ENCODE measurements at places on chromosomes 7 and 10.

DNA sequence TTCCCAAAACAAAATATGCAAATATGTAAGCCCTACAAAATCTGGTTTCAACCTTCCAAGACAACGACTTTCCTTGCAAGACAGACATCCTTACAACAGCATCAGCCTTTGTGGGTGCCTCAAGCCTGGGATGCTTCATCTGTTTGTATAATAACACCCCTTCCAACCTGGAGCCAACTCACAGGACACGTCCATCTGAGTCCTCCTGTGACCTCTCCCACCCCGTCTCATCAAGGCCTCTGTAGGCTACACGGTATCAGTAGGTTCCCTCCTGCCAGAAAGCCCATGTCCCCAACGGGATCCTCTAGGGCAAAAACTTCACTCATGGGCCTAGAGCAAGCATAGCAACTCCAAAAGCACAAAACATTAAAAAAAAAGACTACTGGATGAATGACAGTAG is 173.2 kb downstream of the TNS3 start:
- DNase-seq: no peak

- no peak for DNase-seq
These were observed 55.2 kb downstream of the TWIST1 start for GRCh38 chr7:19062216-19062615.

- DNase-seq: no peak
These were observed 98.2 kb downstream of the HDAC9 start for GRCh38 chr7:18593602-18594279.

GRCh38 chr7:66315192-66315591 is 110.1 kb downstream of the TPST1 start:
- DNase-seq: no peak

GRCh38 chr7:44272981-44273380 is 52.4 kb downstream of the CAMK2B start:
- DNase-seq: no peak

- DNase-seq: no peak
These were observed 65.6 kb downstream of the SLC29A4 start for GRCh38 chr7:5348134-5349004.

DNA sequence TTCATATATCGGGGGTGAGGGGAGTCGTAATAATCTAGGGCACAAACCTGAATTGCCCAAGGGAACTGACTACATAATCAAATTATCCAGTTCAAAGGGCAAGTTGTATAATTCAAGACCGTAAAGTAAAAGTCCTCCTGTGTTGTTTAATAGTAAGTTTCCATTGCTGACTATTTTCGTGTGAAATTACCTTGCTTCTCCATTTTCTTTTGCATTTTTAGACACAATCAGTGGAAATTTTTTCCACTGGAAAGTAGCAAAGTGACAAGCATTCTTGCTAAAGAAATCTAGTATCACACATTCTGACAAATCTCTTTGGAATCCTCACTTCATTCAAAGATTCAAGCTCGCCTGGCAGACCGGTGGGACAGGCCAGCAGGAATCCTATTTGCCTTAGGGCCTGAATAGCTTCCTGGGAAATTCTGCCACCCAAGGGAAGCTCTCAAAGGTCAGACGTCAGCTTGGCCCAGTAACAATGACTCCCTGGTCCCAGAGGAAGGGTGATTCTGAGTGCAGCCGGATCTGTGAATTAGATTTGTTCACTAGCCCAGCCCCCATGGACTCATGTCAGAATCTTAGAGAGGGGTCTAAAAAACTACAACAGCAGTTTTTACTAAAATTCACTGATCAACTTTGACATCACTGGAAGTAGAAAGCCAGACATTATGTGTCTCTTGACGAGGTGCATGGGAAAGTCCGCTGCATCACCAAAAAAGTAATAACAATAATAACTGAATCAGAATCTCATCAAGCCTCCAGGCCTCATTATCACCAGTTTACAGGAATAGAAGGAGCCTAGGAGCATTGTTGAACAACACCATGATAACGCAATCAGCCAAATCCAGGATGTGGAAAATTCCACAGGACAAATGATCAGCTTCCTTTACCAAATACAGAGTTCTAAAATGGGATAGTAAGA is 161.0 kb downstream of the SKIDA1 start:
- DNase-seq: no peak

DNA sequence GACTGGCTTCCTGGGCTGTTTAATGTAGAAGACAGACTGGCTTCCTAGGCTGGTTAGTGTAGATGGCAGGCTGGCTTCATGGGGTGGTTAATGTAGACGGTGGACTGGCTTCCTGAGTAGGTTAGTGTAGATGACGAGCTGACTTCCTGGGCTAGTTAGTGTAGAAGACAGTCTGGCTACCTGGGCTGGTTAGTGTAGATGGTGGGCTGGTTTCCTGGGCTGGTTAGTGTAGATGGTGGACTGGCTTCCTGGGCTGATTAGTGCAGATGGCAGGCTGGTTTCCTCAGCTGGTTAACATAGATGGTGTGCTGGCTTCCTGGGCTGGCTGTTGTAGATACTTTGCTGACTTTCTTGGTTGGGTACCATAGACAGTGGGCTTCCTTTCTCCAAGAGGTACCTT is 122.9 kb upstream of the PPP2R2D start:
- DNase-seq: no peak

GRCh38 chr10:122140941-122141623 is 130.0 kb upstream of the BTBD16 start:
- DNase-seq: no peak

- no peak for DNase-seq
These were observed 124.2 kb upstream of the BMPER start for GRCh38 chr7:33781167-33781566.

GRCh38 chr7:34022626-34023025 is 117.3 kb downstream of the BMPER start:
- no peak for DNase-seq

GRCh38 chr10:118214776-118215175 is 127.3 kb downstream of the FAM204A start:
- no peak for DNase-seq

GRCh38 chr10:98367604-98368451 is 47.2 kb downstream of the PYROXD2 start:
- DNase-seq: no peak

- DNase-seq: no peak
These were observed 83.8 kb downstream of the TEX36 start for GRCh38 chr10:125599194-125599593.

DNA sequence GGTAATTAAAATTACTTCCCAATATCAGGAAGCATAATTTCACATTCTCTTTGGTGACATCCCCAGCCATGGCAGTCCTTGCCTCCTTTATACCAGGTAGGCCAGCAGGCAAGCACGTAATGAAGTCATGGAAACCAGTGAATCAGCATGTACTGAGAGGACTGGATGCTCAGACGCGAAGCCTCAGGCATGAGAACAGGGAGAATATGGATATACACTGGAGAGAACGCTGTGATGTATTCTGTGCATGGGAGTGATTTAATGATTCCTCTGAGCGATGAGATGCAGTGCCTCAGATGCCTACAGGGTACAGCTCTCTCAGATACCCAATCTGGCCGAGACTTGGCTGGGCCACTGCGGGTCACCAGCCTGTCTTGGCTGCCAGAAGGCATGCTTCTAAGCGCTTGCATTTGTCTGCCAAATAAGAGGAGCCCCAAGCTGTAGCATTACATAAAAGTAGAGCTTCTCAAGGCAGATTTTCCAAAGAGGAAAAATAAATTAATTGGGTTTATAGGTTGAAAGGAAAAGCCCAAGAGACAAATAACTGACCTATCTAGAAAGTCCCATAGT is 238.1 kb downstream of the RELN start:
- DNase-seq: no peak

DNA sequence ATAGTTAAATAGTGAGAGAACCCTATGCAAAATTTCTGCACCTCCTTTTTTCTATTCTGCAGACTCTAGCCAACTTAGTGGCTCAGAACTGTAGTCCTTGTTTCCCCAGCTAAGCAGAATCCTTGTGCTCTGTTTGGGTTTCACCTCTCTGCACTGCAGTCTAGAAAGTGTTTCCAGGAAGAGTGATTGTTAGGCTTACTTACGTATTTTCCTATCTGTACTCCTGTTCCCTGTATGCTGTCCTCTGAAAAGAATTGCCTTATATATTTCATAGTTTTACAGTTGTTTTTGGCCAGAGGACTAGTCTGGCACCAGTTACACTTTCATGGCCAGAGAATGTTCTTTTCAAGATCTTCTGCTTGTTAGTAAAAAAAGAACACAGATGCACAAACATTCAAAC is 154.6 kb upstream of the POT1 start:
- DNase-seq: no peak

GRCh38 chr7:42143711-42144600 is 93.1 kb downstream of the GLI3 start:
- DNase-seq: no peak

DNA sequence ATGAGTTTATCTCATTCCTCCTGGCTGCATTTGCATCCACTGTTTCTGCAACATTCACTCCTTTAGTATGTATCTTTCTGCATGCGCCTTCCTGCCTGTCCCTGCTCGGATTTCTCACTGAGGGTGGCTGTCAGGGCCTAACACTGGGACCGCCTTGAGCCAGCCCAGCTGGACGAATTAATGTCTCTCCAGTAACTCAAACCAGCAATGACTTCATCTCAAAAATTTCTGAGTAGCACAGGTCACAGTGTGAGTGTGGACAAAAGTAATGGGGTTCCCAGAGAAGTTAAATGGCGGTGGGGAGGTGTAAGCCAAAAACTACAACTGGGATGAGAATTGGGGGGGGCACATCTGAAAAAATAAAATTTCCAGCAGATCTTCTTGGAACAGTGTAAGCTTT is 444.0 kb upstream of the MGMT start:
- DNase-seq: no peak

DNA sequence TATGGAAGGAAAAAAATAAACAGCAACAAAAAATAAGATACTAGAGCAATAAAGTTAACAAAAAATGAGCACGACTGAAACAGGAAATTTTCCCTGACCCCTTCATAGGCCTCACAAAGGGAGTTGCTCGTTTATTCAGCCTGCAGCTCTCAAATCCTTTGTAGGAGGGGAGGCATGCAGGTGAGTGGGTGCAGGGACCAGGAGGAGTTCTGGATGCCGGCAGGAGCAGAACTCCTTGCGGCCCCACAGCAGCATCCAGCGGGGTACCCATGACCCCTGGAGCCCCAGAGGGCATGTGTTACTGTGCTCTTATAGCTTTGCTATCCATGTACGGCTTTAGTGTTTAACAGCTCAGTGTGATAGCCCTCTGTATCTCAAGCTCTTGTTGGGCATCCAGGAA is 5.8 kb downstream of the TAS2R39 start:
- DNase-seq: no peak

DNA sequence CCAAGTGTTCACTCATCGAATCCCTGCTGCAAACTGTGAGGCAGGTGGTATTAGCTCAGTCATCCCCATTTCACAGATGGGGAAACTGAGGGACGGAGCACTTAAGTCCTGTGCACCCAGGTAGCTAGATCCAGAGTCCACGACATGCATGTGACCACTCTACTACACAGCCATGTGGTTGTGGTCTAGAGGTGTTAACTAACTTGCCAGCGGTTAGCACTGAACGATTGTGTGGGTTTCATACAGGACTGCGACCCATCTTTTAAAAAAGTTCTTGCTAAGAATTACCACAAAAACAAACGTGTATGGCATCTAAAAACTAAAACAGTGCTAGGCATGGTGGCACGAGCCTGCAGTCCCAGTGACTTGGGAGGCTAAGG is 16.1 kb upstream of the ABCC2 start:
- DNase-seq: peak; percentile 38

DNA sequence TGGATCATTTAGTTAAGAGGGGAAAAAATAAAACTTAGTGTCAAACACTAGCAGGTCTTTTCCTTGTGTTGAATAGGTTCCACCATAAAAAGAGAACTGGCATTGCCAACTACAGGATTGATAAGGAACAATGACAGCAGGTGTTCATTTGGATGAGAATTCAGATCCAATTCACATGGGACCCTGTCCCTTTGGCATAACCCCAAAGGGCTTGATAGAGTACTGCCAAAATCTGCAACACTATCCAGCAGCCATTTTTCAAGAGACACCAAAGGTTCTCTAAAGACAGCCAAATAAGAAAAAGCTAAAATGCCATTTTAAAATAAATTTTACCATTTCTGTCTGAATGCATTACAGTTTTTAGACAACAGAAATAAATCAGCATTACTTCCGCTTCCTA is 422.3 kb downstream of the DGKB start:
- no peak for DNase-seq

DNA sequence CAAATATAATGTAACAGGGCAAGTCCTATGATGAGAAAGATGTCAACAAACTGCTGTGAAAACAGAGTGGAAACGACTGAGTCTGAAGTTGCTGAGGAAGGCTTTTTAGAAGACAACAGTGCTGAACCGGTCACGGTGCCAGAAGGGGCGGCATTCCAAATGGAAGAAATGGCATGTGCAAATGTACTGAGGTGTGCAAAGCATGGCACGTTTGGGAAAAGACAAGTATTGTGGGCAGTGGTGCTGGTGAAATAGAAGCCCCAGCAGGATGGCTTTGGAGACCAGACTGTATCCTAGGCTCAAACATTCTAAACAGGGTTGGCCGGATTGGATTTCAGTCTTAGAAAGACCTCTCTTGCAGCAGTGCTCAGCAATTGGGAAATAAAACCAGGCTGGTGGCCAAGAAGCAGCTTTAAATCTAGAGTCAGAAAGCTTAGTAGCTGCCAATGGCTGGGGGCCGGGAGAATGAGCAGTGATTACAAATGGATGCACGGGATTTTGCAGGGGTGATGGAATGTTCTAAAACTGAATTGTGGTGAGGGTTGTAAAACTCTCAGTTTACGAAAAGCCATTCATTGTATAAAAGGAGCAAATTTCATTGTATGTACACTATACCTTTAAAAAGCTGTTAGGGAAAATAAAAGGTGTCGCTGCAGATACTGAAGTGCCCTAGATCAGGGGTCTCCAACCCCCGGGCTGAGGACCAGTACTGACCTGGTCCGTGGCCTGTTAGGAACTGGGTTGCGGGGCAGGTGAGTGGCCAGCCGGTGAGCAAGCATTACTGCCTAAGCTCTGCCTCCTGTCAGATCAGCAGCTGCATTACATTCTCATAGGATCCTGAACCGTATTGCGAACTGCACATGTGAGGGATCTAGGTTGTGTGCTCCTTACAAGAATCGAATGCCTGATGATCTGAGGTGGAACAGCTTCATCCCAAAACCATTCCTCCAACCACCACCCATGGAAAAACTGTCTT is 141.6 kb downstream of the HIBADH start:
- no peak for DNase-seq

DNA sequence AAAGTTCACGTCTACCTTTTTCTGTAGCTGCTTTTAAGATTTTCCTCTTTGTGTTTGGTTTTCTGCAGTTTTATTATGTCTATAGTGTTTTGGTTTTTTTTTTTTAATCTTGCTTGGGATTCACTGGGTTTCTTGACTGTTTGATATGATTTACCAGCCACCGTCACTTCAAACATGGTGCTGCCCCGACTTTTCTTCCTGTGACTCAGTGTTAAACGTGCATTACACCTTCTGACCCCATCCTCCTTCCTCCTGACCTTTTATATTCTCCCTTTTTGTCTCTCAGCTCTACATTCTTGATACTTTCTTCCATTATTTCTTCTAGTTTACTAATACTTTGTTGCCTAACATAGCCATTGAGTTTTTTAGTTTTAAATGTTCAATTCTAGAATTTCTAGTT is 61.5 kb downstream of the GNA12 start:
- no peak for DNase-seq
